ENCODE measurements at places on chromosomes 5 and 9.

GRCh38 chr5:8050616-8051175 lies 181.7 kb downstream of the MTRR start:
- ATAC-seq, result no peak

GRCh38 chr9:102185371-102185770 lies 446.9 kb upstream of the GRIN3A start:
- ATAC-seq, result no peak

DNA sequence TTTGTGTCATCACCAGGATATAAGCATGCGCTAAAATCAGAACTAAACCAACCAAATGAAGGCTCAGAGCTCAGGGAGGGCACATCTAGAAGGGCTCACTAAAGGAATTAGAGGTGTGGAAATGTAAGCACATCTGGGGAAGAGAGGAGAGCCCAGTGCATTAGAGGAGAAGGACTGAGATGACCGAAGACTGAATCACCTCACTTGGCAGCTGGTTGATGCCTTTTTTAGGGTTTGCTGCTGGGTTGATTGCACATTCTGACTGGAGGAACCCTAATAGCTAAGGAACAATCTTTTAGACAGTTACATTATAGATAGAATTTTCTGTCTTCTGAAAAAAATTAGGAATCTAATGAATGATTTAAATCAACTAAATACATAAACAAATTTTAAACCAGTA lies 8.2 kb upstream of the IFNA21 start:
- ATAC-seq, result no peak

GRCh38 chr9:19999491-20000057 lies 210.7 kb upstream of the SLC24A2 start:
- ATAC-seq, result peak; percentile 95

DNA sequence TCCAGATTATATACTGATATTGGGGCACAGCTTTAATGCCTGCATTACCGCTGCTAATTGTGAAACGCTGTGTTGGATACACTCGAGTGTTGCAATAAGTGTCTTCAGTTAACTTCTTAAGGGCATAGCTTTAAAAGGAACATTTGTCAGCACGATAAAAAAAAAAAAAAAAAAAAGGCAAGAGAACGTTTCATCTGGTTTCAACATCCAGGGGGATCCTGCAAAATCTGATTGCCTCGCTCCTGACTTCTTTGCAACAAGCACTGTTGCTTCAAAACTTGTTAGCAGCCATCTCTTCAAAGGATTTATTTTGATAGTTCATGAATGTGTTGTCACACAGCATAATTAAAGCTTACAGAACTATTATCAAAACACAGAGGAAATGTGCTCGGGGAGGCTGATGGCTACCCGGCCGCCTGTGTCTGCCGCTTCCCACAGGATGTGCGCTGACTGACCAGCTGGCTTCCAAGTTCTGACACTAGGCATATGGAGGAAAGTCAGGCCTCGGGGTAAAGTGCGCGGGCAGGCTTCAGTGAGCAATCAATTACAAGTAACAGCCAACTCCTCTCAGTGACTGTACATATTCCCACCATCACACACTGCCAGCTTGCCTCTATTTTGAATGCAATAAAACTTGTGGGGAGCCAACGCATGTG lies 77.7 kb downstream of the EBF1 start:
- no peak for ATAC-seq

- no peak for ATAC-seq
Observed at GRCh38 chr5:133293960-133294359, 242.1 kb downstream of the HSPA4 start.

GRCh38 chr5:155726267-155726666 lies 600.7 kb upstream of the SGCD start:
- ATAC-seq, result no peak

DNA sequence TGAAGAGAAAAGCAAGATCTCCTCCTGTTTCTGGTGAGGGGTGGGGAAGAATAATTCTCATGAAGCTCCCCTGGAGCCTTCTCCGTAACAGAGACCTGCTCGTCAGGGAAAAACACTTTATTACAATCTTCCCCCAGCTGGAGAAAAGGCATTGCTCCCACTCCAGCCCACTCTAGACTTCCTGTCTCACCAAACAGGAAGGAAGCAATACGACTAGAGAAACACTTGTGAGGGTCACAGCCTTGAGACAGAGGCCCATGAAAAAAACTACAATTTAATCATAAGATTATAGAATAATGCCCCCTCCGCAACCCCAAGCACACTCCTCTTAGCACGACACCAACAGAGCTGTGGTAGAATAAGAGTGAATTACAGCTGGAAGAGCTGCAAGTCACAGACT lies 197.2 kb upstream of the S1PR3 start:
- no peak for ATAC-seq

DNA sequence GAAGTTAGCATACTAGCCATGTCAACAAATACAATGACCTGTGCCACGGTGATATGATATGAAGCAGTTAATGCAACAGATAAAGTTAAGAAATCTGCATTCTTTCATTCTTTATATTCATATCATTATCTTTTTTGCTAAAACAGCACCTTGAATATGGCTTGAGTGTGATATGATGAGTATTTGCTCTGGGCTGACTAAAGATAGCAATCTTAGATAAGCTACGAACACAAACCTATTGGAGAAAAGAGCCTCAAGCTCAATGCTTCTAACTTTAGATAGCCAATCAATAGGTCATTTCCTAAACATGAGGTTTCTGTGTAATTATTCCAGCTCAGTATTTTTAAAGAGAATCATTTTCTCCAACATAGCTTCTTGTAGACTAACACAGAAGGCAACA lies 61.7 kb downstream of the NR2F1 start:
- no peak for ATAC-seq

- no peak for ATAC-seq
Observed at GRCh38 chr9:71858102-71858798, 52.7 kb downstream of the ABHD17B start.

DNA sequence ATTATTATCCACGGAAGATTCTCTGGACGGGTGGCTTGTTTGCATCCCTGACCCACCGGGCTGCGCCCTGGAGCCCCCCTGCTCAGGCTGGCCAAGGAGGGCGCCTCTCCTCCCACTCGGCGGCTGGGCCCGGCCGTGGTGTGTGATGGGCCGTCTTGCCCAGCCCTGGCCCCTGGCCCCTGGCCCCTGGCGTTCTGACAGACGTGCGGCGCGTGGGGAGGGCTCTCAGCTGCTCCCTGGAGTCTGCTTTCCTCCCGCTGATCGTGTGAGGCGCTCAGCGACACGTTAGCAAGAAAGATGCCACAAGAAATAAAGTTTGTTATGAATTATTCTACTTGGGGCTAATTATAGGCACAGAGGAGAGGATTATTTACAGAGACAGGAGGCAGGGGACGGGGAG lies 33.3 kb downstream of the UNC5A start:
- no peak for ATAC-seq

- ATAC-seq, result no peak
Observed at GRCh38 chr5:82358457-82358856, 80.3 kb upstream of the RPS23 start.

DNA sequence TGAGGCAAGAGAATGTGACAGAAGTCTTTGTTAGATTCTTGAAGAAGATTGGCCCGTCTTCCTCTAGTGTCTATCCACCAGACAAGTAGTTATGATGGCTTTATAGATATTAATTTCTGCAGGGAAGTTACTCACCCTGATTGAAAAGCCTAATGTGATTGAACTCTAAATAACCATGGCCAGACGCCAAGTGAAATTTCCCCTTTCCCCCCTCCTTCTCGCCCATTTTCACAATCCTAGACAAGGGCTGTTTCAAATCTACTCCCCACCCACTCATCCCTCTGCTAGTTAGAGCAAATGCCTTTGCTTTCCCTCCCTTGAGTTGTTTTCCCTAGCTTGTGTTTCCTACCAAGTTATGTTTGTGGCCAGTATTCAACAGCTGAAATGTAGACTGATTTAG lies 182.5 kb downstream of the TMEM167A start:
- no peak for ATAC-seq

GRCh38 chr9:18109675-18110074 lies 364.3 kb upstream of the ADAMTSL1 start:
- ATAC-seq, result no peak

GRCh38 chr9:71690689-71691435 lies 77.5 kb downstream of the CEMIP2 start:
- no peak for ATAC-seq

- no peak for ATAC-seq
Observed at GRCh38 chr5:90689064-90689463, 130.5 kb downstream of the ADGRV1 start.

- ATAC-seq, result no peak
Observed at GRCh38 chr5:107532169-107532878, 138.4 kb downstream of the EFNA5 start.

DNA sequence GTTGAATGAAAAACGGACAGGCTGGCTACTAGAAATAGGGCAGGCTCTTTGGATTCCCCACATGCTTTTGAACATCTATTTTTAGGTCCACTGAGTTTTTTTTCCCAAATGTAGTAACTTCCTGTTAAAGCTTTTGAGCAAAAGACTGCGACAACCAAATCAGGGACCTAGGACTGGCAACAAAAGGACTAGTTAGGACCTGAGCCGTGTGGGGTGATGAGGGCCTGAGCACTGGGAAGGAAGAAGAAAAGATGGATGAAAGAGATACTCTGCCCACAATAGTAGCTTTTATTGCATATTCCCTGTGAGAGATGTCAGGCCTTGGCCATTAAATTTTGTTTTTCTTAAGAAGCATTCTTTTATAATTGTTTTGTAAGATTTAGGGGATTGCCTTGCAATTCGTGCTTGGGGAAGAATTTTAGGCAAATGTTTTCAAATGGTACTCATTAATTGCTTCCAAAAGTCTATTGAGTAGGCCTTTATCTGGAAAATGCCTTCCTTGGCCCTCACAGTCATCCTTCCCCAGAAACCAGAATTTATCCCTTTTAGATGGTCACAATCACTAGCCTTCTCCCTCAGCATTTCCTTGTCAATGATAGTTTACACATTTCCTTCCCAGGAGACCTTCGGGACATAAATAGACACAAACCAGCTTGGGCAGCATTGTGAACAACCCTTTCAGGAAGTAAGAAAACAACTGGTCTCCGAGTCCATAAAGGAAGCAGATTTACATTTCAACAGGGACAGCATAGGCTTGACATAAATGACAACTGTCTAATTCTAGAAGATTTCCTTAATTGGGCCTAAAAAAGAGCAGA lies 166.5 kb downstream of the RMI1 start:
- ATAC-seq, result no peak

DNA sequence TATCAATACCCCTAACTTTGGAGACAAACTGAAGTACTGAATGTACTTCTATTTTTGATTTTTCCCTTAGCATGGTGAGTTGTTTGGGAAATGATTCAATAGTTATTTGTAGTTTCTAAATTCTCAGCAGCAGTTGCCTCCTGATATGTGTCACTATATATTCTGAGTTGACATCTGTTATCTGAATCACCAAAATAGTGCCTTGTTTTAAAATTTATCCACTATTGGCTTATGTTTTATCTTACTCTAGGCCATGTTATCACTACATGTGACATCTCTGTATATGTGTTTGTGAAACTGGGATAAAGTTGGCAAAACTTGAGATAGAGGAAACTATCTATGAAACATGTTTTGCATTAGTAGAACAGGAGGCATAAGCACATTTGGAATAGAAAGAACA lies 317.6 kb downstream of the TLE4 start:
- no peak for ATAC-seq

Measured in activated CD4-positive, CD25-positive, alpha-beta regulatory T cell treated with anti-CD3 and anti-CD28 coated beads, Interleukin-2, amount 50 U/mL, for 24 hours (primary cell).